ENCODE measurements at places on chromosomes 1 and 21. TPM values are rescaled to one million over a fixed set of nuclear protein-coding genes. Genes with fewer than 3 reads are reported as not detected.

DNA sequence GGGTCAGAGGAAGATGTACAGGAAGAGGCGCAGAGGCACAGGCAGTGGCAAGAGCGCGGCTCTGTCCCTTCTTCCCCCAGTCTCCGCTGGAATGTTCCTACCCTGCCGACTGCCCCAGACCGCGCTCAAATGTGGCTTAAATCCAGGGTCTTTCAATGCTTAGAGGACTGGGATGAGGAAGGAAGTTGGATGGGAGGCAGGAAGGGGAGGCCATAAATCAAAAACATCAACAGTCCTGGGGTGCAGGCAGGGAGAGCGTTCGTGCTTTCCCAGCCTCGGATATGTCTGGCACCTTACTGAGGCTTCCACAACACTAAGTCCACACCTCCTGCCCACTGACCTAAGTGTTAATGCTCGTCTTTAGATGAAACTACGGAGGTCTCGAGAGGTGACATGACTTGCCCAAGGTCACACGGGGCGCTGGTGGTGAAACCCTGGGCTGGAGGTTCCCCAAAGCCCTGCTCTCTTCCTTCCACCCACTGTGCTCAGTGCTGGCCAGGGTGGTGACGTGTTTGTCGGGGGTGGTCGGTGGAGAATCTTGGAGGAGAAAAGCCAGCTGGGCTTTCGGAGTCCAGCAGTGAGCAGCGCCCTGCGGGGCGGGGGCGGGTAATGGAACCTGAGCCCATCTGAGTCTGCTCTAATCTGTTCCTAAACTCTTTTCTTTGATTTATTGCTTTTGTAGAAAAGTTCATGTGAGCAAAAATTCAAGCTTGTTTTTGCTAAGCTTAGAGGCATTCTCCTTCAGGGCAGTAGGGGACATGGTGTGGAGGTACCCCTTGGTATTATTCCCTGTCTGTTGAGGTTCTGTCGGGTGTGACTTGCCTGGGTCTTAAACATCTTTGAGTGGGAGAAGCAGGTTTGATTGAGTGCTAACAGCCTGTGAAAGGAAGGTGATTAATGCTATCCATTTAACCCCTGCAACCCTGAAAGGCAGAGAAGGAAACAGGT, 708 bp downstream of the CDA start:
- DNase-seq: peak; percentile 48
- H3K36me3 ChIP-seq: no peaks in the 10 kb centered on the region
- no peak overlapping the region for H3K4me3 ChIP-seq
- H3K4me1 ChIP-seq: peaks cover 21% of the 10 kb centered on the region
- H3K27ac ChIP-seq: no peak overlapping the region

- no peak overlapping the region for H3K27ac ChIP-seq
- DNase-seq: no peak
- H3K4me1 ChIP-seq: peaks cover 9% of the 10 kb centered on the region
- peaks cover 12% of the 10 kb centered on the region for H3K36me3 ChIP-seq
- H3K4me3 ChIP-seq: no peak overlapping the region
- no peaks in the 10 kb centered on the region for H3K27me3 ChIP-seq
These were observed 70.4 kb downstream of the FOXJ3 start for GRCh38 chr1:42264511-42265190.

Gene CHI3L2
- total RNA-seq: not detected

Gene MAEL
- not detected for total RNA-seq

Gene C1orf141
- total RNA-seq: not detected

Data from A673 (cell line).